Stimulated activated CD4-positive, alpha-beta T cell treated with anti-CD3 and anti-CD28 coated beads, Interleukin-2, amount 100 ng/mL, for 48 hours (primary cell): ENCODE measurements at places on chromosomes 6 and 20.

DNA sequence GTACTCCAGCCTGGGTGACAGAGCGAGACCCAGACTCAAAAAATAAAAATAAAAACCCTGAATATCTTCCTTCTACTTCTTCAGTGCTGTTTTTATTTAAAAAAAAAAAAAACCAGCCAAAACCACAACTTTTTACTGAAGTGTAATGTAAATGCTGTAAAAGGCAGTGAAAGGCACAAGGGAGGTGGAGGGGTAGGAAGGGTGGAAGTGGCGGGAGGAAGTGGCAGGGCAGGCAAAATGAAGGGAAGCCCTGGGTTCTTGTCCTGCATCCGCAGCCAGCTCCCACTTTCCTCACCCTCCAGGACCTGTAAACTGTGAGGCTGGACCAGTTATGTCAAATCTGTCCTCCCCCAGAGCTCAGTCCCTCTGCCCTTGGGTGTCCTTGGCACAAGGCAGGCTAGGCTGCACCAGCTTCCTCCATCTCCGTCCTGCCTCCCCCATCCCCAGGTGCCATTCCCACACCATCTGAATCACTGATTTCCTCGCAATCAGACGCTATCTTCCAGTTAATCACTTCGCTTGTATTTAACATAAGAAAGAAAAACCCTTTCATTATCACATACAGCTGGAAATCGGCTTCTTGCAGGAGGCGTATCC lies 13.7 kb upstream of the PANK2 start:
- DNase-seq = no peak

GRCh38 chr20:33067806-33068205 lies 11.6 kb upstream of the BPIFB4 start:
- DNase-seq = no peak

DNA sequence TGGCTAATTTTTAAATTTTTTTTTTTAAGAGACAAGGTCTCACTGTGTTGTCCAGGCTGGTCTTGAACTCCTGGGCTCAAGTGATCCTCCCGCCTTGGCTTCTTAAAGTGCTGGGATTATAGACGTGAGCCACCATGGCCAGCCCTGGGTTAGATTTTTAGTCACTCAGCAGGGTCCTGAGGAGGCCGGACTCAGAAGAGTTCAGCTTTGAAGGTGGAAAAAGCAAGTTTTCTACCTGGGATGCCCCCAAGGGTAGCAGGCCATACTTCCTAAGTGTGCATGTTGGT lies 44.2 kb downstream of the FGD2 start:
- DNase-seq = no peak

DNA sequence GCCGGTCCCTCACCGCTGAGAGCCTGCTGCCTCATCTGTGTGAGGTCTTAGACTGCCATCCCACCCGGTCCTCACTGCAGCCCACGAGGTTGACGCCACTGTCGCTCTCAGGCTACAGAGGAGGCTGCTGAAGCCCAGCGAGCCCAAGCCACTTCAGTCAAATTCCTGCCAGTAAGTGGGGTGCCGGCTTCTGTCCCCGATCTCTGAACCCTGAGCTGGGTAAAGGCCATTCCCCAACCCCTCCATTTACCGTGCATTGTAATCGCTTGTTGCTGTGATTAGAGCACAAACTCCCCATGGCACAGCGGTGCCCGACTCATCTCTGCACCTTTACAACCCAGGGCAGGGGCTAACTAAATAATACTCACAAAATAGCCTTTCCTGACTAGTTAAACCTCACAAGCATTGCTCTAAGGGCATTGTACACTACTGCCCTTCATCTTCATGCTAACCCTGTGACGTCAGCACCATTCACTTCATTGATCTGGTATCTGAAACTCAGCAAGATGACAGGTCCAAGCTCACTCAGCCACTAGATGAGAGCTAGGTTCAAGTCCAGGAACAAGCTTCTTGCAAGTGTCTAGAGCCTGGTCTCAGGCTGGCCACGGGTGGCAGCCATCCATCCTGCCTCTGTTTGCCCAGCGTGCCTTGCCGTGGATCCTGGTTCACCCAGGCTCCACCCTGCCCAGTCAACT lies 122.7 kb downstream of the BCAS1 start:
- DNase-seq = no peak

- DNase-seq = no peak
Observed at GRCh38 chr20:10270630-10271029, 52.0 kb downstream of the SNAP25 start.

GRCh38 chr6:30828027-30828962 lies 56.0 kb upstream of the DDR1 start:
- peak; percentile 85 for DNase-seq

- DNase-seq = no peak
Observed at GRCh38 chr20:3606021-3606420, 57.2 kb downstream of the GFRA4 start.

- no peak for DNase-seq
Observed at GRCh38 chr6:158033751-158034702, 52.4 kb downstream of the SYNJ2 start.

DNA sequence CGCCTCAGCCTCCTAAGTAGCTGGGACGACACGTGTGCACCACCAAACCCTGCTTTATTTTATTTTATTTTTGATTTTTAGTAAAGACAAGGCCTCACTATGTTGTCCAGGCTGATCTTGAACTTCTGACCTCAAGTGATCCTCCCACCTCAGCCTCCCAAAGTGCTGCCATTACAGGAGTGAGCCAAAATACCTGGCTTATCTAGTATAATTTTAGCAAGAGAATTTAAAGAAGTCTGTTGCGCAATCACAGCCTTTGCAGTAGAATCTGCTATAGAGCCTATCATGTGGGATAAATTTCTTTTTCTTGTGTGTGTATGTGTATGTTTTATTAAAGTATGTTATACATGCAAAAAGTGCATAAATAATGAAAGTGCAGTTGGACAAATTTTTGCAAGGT lies 92.1 kb upstream of the ANKEF1 start:
- no peak for DNase-seq

- DNase-seq = no peak
Observed at GRCh38 chr6:6790891-6791290, 202.4 kb downstream of the LY86 start.

GRCh38 chr20:38853759-38854158 lies 48.3 kb downstream of the PPP1R16B start:
- no peak for DNase-seq

DNA sequence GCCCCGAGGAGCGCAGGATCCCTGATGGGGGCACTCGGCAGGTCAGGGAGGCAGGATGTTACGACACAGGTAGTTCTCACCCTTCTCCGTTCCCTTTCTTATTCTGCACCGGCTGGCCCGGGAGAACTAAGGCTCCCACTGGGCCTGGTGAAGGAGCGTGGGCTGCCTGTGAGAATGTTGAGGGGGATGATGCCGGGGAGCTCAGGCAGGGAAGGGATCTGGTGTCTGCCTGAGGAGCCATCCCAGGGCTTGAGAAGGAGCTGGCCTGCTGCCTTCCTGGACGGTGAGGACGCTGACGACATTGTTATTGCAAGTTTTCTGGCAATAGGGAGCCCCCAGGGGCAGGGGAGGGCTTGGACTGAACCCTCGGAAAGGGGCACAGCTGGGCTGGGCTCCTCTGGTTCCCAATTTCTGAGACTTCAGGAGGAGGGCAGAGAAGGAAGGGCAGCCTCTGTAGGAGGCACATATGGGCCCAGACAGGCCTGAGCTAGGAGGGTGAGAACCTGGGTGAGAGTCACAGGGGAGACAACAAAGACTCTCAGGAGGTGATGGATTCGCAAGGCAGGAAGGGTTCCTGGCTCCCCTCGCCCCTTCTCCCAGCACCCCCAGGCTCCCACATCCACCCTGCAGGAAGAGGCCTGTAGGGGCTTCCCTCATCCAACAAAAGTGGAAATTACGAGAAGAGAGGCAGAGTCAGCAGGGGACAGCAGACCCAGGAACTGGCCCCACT lies 32.8 kb downstream of the CYP21A2 start:
- DNase-seq = no peak

- DNase-seq = no peak
Observed at GRCh38 chr6:36863670-36864540, 10.7 kb downstream of the PPIL1 start.

- no peak for DNase-seq
Observed at GRCh38 chr20:21575981-21576740, 62.3 kb upstream of the NKX2-2 start.

- no peak for DNase-seq
Observed at GRCh38 chr6:13334953-13335352, 6.6 kb upstream of the TBC1D7 start.

- no peak for DNase-seq
Observed at GRCh38 chr6:156413154-156413553, 364.0 kb upstream of the ARID1B start.

DNA sequence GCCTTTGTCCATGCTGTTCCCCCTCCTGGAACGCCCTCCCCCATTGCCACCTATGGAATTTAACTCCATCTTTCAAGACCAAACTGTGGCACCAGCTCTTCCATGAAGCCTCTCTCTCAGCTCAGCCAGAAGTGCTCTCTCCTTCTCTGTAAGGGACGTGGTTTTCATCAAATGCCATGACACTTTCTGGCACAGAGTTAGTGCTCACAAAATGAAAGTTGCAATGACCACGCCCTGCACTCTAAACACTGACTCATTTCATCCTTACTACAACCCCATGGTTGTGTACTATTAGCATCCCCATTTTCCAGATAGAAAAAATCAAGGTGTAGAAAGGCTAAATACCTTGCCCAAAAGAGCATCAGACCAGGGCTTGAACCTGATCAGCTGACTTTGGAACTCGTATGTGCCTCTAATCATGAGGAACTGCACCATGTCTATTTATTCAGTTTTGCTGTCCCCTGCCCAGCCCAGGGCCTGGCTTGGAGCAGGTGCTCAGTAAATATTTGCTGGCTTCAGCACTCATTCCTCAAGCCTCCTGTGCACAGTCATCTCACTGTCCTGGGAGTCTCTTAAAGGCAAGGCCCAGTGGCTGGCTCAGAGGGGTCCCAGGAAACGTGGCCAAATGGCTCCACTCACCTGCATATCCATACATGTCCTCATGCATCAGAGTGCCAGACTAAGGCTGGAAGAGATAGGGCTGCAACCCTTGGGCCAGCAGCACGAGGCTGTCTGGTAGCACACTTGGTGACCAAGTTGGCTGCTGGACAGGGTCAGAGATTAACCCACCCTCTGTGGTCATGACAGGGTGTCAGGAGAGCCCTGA lies 77.9 kb downstream of the MRPL14 start:
- DNase-seq = no peak

DNA sequence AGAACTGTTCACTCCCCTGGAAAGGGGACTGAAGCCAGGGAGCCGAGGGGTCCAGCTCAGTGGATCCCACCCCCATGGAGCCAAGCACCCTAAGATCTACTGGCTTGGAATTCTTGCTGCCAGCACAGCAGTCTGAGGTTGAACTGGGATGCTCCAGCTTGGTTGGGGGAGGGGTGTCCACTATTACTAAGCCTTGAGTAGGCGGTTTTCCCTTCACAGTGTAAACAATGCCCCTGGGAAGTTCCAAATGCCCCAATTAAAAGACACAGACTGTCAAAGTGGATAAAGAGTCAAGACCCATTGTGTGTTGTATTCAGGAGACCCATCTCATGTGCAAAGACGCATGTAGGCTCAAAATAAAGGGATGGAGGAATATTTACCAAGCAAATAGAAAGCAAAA lies 150.2 kb downstream of the LPA start:
- no peak for DNase-seq

DNA sequence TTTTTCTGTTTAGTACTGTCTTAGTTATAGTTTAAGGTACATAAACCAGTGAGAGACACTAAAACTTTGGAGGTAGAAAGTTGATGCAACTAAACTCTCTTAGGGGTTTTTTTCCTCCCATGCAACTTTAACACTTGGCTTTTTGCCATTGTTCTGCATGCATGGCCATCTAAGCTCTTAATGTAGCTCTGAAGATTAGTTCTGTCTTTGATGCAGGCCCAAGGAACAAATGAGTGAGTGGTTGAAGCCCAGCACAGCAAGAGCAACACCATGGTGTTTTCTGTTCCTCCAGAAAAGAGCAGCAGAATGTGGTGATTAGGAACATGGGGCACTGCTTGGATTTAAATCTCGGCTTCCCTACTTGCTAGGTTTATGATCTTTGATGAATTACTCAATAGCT lies 89.3 kb downstream of the L3MBTL3 start:
- DNase-seq = no peak

DNA sequence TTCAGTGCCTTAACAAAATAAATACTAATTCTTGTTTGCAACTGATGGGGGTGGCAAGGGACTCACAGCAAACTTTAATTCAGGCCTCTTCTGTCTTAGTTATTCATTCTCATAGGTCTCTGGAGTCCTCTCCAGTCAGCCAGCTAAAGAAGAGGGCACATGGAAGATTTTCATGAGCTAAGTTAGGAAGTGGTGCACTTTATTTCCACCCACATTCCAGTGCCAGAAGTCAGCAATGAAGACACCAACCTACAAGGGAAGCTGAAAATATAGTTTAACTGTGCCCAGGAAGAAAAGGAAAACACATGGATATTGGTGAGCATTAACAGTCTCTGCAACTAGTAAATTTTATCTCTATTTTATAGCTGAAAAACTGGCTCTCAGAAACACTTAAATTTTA lies 16.7 kb upstream of the IRAK1BP1 start:
- no peak for DNase-seq

DNA sequence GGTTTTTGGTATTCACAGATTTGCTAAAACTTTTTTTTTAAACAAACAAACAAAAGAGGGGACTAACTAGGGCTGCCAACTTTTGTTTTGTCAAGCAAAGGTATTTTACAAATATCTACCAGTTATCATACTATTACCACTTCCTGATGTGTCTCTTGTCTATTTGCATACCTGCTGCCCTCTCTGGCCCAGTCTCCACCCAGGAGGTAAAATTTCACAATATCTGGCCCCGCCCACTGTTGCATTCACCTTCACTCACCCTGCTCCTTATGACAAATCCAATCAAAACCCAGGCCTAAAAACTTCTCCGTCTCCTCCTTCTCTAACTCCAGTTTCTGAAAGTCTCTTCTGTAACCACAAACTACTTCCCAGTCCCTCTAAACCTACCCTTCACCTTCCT lies 82.2 kb downstream of the TRERF1 start:
- DNase-seq = no peak

- DNase-seq = no peak
Observed at GRCh38 chr6:56278171-56278591, 30.8 kb upstream of the COL21A1 start.
